Activated naive CD4-positive, alpha-beta T cell treated with anti-CD3 and anti-CD28 coated beads for 36 hours (primary cell): ENCODE measurements at places on chromosomes 2 and 18. TPM values are rescaled to one million over a fixed set of nuclear protein-coding genes. Genes with fewer than 3 reads are reported as not detected.

- peak; percentile 71 for DNase-seq
These were observed 569 bp downstream of the PDK1 start for GRCh38 chr2:172556284-172557033.

GRCh38 chr2:240579071-240579762 is 7.3 kb upstream of the CAPN10 start:
- DNase-seq = no peak

GRCh38 chr2:74080346-74080745 is 67.4 kb downstream of the BOLA3 start:
- no peak for DNase-seq

DNA sequence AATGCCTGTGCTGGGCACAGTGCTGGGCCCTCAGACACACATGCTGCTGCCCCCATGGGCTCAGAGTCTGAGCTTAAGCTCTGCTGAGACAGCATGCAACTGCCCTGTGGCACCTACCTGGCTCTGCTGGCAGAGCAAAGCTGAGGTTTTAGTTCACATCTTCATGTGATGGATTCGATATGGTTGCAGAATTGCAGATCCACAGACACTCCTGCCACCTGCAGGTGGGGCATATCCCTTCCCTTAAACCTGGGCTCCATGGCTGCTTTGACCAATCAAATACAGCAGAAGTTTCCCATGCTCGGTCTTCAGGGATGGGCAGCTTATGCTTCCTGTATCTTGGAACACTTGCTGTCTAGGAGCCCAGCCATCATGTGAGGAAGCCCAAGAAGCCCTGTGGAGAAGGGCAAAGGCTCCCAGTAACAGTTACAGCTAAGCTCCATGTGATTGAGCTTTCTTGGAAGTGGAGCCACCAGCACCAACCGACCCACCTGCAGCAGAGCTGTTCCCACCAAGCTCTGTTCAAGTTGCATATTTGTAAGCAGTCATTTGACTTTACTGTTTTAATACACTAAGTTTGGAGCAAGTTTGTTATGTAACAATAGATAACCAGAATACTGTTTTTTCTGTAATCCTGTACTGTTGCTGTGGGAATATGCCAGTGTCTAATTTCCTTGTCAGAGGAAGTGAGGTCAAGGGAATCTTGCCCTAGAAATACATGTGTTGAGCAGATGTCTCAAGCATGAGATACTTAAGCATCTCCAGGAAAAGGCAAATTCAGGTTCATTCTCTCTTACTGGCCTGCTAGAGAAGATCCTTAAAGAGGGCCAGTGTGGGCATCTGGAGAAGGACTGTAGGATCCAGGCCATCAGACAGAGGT is 79.3 kb downstream of the SH3RF3 start:
- DNase-seq = no peak

KCNS3 gene
- total RNA-seq = 0.22 TPM

IL1RL1 gene
- 0.43 TPM for total RNA-seq

DNA sequence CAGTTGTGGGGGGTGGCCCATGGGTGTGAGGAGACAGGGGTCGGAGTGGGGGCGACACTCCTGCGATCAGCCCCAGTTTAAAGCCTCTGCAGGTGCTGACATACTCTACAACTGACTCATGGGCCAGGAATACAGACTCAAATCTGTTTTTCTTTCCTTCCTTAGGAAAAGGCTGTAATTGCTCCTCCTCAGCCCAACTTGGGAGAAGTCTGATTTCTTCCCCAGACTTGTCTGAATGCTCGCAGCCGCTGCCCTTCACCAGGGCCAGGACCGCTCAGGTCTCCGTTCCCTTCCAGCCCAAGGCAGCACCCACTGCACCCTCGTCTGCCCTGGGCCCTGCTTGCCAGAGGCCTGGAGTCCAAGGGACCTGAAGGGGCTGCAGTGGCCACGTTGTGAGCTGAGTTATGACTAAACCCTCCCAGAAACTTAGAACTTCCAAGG is 41.3 kb downstream of the RHOB start:
- no peak for DNase-seq

LMAN1 gene
- total RNA-seq = 146 TPM

- DNase-seq = no peak
These were observed 191.4 kb upstream of the BOD1L2 start for GRCh38 chr18:56955490-56955889.

DNA sequence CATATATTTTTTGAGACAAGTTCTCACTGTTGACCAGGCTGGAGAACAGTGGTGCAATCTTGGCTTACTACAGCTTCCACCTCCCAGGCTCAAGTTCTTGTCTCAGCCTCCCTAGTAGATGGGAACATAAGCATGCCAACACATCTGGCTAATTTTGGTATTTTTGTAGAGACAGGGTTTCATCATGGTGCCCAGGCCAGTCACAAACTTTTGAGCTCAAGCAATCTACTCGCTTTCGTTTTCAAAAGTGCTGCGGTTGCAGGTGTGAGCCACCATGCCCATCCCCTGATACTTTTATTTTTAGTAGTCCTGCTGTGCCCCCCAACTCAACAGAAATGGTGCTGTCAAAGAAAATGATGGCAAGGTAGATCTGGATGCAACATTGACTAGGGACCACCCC is 1127.3 kb downstream of the SUCLG1 start:
- no peak for DNase-seq

DNA sequence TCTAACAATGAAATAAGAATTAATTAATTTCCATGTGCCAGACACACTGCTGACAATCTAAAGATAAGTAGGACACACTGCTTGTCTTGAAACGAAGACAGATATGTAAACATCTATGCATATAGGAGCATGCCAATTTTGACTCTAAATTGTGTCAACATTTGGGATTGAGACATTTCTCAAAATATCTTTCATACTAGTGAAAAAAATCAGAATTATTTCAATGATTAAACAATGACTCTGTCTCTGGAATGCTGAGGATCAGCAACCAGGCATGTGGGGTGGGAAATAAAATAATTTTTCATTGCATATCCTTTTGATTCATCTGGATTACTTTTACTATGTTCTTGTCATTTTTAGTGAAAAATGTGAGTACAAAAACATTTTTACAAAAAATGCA is 262.6 kb upstream of the SYT4 start:
- no peak for DNase-seq

RGPD6 gene
- 11.4 TPM for total RNA-seq

DNA sequence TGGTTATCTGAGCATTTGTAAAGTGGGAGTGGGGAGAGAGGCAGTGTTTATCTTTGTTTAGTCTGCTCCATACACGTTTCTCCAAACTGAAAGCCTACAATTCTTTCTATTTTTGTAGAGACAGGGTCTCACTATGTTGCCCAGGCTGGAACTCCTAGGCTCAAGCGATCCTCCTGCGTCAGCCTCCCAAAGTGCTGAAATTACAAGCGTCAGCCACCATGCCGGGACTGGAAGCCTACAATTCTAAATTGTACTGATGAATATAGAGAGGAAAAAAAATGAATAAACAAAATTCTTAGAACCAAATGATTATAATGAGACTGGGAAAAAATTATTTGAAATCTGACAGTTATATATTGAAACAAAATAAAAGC is 1.4 kb upstream of the ZFAND2B start:
- DNase-seq = no peak

CNTNAP5 gene
- not detected for total RNA-seq

DNA sequence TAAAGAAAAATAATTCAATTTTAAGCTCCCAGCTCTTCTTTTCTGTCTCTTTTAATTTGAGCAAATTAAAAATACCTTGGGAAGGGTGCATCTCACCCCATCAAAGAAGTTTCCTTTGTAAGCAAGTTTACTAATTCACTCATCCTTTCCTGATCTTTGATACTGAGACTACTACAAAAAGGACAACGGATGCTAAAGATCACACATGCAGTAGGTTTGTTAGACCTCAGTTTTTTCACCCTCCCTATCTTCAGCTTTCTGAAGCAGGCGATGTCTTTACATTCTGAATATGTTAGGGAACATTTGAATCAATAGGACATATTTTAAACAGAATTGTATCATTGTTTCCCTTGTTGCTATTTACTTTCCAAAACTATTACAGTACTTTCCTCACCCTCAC is 6.0 kb upstream of the HNRNPLL start:
- DNase-seq = no peak

ST3GAL5 gene
- total RNA-seq = 10.4 TPM

DNA sequence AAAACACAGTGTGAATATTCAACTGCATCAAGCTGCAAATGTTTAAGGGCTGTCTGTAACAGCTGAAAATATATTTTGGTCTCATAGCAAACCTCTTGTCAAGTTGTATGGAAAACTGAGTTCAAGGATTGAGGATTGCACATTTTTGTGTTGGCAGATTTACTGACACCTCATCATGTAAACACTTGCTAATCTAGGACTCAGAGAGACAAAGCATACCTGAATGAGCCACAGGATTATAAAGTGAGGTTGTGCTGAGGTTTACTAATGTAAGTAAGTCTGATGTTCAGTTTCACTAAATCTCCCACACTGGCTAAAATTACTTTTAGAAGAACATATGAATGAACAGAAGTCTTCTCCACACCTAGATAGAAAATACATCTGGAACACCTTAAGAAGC is 1993.1 kb upstream of the CELF4 start:
- no peak for DNase-seq

- no peak for DNase-seq
These were observed 56.3 kb downstream of the CCDC93 start for GRCh38 chr2:117957616-117958015.

- DNase-seq = no peak
These were observed 1.6 kb downstream of the NFATC1 start for GRCh38 chr18:79397247-79397829.

GRCh38 chr18:50090370-50091312 is 104.3 kb downstream of the MYO5B start:
- DNase-seq = no peak

DNA sequence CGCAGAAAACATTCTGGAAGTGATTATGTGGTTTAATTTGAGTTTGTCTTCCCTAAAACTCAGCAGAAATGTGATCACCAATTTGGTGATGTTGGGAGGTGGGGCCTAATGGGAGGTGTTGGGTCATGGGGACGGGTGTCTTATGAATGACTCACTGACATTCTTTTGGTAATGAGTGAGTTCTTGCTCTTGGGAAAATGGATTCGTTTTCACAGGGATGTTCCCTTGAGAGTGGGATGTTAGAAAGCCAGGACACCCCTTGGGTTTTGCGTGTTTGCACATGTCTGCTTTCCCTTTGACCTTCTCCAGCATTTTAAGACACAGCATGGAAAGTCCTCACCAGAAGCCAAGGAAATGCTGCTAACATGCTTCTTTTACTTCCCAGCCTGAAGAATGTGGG is 321.5 kb upstream of the NT5C1B start:
- DNase-seq = no peak

NT5DC4 gene
- not detected for total RNA-seq

GPR39 gene
- not detected for total RNA-seq

EPB41L3 gene
- 7.2 TPM for total RNA-seq

DNA sequence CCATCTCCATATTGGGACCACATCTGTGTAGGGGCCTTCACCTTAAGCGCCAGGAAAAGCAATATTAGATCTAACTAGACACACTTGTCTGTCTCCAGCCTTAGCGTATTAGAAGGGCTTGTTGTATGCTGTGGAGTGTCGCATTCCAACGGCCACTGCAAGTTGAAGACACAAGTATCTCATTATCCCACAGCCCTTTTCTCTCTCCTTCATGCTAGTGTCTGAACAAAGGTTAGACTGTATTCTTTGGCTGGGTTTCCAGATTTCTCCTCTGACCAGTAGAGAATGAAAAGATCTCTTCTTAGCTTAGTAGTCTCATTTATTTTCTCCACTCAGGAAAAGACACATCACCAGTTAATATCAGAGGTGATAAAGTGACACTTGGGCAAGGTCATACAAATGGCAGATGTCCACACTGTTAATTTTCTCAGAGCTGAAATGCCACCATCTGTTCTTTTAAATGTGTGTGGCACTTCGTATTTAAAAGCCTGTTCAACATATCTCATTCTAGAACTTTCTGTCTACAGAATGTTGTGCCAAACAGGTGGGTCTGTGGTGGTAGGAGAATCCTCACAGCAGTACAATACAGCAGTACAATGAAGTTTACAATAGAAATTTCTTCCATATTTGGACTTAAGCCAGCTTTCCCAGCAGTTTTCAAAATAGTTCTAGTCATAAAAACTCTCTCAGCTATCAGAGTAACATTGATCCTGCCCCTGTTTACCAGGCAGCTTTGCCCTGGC is 94.0 kb upstream of the ITGA6 start:
- DNase-seq = no peak

RIT2 gene
- total RNA-seq = not detected

DNA sequence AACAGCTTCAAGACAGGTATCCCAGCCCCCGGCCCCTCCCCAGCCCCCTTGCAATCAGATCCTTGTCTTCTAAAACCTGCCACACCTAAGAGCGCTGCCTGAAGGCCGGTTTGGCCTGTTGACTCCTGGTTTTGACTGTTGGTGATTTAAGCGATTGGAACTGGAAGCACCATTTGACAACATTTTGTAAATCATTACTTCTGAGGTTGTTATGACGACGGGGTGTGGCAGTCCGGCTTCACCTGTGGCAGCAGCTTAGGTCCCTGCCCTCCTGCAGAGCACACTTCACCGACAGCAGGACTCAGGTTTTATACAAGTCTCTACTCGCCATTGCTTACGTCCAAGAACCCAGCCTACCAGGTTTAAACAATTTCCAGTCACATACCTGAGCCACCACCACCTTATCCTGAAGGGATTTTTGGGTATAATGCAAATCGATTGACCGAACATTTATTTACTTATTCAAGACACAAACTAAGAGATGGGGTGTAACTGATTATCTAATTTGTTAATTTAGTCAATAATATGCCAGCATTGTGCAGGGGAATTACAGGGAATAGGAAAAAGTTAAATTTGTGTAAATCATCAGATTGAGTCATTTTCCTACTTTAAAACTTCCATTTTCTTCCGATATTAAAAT is 707 bp upstream of the DGUOK start:
- no peak for DNase-seq

TMX3 gene
- 35.5 TPM for total RNA-seq

STARD6 gene
- total RNA-seq = not detected

- DNase-seq = no peak
These were observed 8.4 kb downstream of the PHLPP1 start for GRCh38 chr18:62723666-62724281.

GRCh38 chr2:25341011-25341727 is 556 bp downstream of the DNMT3A start:
- DNase-seq = no peak
